ENCODE measurements at places on chromosomes 3 and 15. TPM values are rescaled to one million over a fixed set of nuclear protein-coding genes. Genes with fewer than 3 reads are reported as not detected.

Gene SERINC4
- total RNA-seq, result 0.28 TPM

GRCh38 chr3:42544492-42545283, 37.1 kb downstream of the SEC22C start:
- no peaks in the 10 kb centered on the region for H3K4me1 ChIP-seq
- no peaks in the 10 kb centered on the region for H3K27me3 ChIP-seq
- DNase-seq, result no peak
- H3K36me3 ChIP-seq, result peaks cover 8% of the 10 kb centered on the region
- no peak overlapping the region for H3K27ac ChIP-seq

- no peaks in the 10 kb centered on the region for H3K27me3 ChIP-seq
- no peaks in the 10 kb centered on the region for H3K4me1 ChIP-seq
- H3K27ac ChIP-seq, result no peak overlapping the region
- peaks cover 12% of the 10 kb centered on the region for H3K36me3 ChIP-seq
- no peak for DNase-seq
These were observed 17.9 kb downstream of the KBTBD13 start for GRCh38 chr15:65094294-65094995.

Gene IMPG2
- total RNA-seq, result 0.05 TPM

DNA sequence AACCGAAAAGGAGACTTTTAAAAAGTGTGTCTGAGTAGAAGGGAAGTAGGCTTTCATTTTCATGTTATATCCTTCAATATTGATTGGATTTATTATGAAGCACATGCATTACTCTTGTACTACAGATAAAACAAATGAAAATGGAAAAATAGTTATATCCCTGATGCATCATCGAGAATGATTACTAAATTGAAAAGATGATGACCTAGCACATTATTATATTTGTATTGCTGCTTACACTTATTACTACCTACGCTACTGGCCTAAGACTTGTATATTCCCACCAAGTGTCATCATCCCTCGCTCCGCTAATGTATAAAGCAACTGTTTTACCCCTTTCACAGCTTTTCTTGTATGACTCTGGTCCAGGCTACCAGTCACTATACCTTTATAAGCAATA, 922.4 kb downstream of the DIPK2A start:
- no peaks in the 10 kb centered on the region for H3K36me3 ChIP-seq
- H3K4me1 ChIP-seq, result no peaks in the 10 kb centered on the region
- no peak overlapping the region for H3K4me3 ChIP-seq
- H3K27ac ChIP-seq, result no peak overlapping the region

Gene CFAP92
- 0.37 TPM for total RNA-seq

DNA sequence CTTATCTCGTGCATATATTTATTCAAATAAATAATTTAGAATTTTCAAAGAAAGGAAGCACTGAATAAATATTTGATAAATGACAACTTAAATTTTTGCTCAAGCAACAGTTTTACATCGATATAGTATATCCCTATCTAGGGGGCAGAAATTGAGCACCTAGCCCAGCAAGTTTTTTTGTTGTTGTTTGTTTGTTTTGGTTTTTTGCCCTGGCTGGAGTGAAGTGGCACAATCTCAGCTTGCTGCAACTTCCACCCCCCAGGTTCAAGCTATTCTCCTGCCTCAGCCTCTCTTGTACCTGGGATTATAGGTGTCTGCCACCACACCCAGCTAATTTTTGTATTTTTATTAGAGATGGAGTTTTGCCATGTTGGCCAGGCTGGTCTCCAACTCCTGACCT, 42.4 kb downstream of the OIP5 start:
- no peak for DNase-seq
- H3K4me1 ChIP-seq, result peaks cover 35% of the 10 kb centered on the region
- H3K27me3 ChIP-seq, result no peaks in the 10 kb centered on the region
- no peak overlapping the region for H3K27ac ChIP-seq
- no peak overlapping the region for H3K4me3 ChIP-seq

Gene COL6A5
- not detected for total RNA-seq

GRCh38 chr3:165817160-165817709, 20.0 kb downstream of the BCHE start:
- H3K4me1 ChIP-seq, result no peaks in the 10 kb centered on the region
- no peak overlapping the region for H3K27ac ChIP-seq
- no peak overlapping the region for H3K4me3 ChIP-seq
- H3K36me3 ChIP-seq, result no peaks in the 10 kb centered on the region
- no peak for DNase-seq
- H3K27me3 ChIP-seq, result no peaks in the 10 kb centered on the region

GRCh38 chr3:58035524-58036255, 27.5 kb downstream of the FLNB start:
- DNase-seq, result no peak
- H3K4me3 ChIP-seq, result peak overlapping the region; percentile 51
- peak overlapping the region; percentile 84 for H3K27ac ChIP-seq
- peaks cover 4% of the 10 kb centered on the region for H3K36me3 ChIP-seq
- H3K27me3 ChIP-seq, result no peaks in the 10 kb centered on the region

Gene KLF13
- 127 TPM for total RNA-seq

- no peaks in the 10 kb centered on the region for H3K36me3 ChIP-seq
- H3K27ac ChIP-seq, result no peak overlapping the region
- H3K4me3 ChIP-seq, result no peak overlapping the region
- no peaks in the 10 kb centered on the region for H3K27me3 ChIP-seq
These were observed 539.0 kb downstream of the FGF12 start for GRCh38 chr3:192188218-192188835.

DNA sequence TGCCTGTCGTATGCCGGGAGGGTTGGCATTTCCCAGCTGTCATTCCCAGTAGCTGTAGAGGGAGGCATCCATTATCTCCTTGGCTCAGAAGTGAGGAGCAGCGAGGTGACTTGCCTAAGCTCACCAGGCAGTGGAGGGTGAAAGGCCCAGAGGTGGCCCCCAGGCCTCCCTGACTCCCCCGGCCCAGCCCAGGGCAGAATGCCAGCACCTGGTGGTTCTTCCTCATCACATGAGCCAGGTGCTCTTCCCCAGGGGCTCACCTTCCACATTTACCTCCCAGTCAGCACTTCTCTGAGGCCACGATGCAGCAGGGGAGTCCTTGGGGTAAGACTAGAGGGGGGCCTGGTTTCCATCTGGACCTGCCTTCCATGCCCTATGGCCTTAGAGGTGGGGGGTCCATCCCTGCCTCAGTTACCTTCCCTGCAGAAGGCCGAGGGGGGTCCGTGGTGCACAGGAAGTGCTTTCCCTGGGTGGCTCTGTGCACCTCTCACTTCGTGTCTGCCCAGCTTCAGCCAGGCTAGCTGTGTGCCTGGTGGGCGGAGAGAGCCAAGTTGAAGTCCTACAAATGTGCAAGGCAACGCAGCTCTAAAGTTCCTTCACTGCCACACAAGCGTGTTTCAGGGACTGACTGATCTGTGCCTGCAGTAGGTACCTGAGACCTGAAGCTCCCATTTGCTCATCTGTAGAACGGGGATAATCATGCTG, 70.3 kb upstream of the PLXNA1 start:
- peaks cover 15% of the 10 kb centered on the region for H3K36me3 ChIP-seq
- no peak for DNase-seq
- H3K4me1 ChIP-seq, result peaks cover 49% of the 10 kb centered on the region

- no peaks in the 10 kb centered on the region for H3K4me1 ChIP-seq
- no peaks in the 10 kb centered on the region for H3K36me3 ChIP-seq
- H3K27ac ChIP-seq, result no peak overlapping the region
- H3K27me3 ChIP-seq, result no peaks in the 10 kb centered on the region
- H3K4me3 ChIP-seq, result no peak overlapping the region
- DNase-seq, result no peak
These were observed 33.7 kb upstream of the NOX5 start for GRCh38 chr15:68980786-68981185.

DNA sequence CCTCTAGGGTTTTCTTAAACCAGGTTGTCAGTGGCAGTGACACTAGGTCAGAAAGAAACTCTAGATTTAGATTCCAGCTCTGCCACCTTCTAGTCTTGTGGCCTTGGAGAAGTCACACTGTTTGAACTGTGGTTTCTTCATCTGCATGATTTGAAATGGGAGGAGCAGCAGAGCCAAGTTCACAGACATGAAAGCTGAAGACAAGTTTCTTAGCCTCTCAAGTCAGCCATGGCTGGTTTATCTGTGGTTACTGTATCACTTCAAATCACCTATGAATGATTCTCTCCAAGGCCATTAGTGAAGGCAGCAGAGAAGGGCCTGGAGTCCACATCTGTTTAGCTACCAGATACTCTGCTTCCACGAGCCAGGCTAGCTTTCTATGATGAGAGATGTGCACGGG, 15.6 kb downstream of the CLEC3B start:
- H3K36me3 ChIP-seq, result no peaks in the 10 kb centered on the region
- H3K4me1 ChIP-seq, result peaks cover 41% of the 10 kb centered on the region
- peak; percentile 30 for DNase-seq
- peaks cover 6% of the 10 kb centered on the region for H3K27me3 ChIP-seq
- H3K27ac ChIP-seq, result peak overlapping the region; percentile 42
- no peak overlapping the region for H3K4me3 ChIP-seq

DNA sequence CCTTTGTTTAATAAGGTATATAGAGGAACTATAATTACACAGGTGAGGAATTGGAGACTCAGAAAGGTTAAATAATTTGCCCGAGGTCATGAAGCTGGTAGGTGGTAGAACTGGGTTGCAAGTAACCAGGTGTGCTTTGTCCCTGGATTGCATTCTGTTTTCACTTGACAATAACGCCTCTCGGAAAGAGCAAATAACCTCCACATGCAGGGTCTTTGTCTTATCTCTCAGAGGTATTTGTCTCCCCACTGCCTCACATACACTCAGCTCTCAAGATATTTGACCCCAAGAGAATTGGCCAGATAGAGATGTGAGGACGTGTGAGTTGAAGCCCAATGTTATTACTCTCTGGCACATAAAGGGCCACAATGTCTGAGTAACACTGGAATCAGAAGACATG, 320.9 kb upstream of the ONECUT1 start:
- H3K27me3 ChIP-seq, result no peaks in the 10 kb centered on the region
- no peaks in the 10 kb centered on the region for H3K4me1 ChIP-seq
- no peak overlapping the region for H3K4me3 ChIP-seq
- H3K36me3 ChIP-seq, result no peaks in the 10 kb centered on the region
- no peak overlapping the region for H3K27ac ChIP-seq

Gene CLDN18
- total RNA-seq, result not detected

GRCh38 chr3:140610544-140610943, 67.3 kb upstream of the TRIM42 start:
- H3K4me3 ChIP-seq, result no peak overlapping the region
- H3K4me1 ChIP-seq, result no peaks in the 10 kb centered on the region
- no peak for DNase-seq
- no peak overlapping the region for H3K27ac ChIP-seq

DNA sequence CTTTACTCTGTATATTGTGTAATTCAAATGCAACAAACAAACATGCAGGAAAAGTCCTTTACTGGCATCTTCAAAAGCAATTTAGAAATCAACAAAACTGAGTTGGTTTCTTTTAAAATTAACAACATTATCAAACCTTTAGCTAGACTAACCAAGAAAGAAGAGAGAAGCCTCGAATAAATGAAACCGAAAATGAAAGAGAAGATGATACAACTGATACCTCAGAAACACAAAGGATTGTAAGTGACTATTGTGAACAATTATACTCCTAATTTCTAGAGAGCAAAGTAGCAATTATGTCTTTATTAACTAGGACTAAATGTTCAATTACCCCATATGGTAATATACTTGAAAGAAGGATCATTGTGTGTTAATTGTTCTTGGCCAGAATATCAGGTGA, 49.2 kb upstream of the P3H2 start:
- peaks cover 36% of the 10 kb centered on the region for H3K27me3 ChIP-seq
- no peak overlapping the region for H3K4me3 ChIP-seq
- no peak for DNase-seq
- no peak overlapping the region for H3K27ac ChIP-seq
- peaks cover 13% of the 10 kb centered on the region for H3K4me1 ChIP-seq

GRCh38 chr3:25169151-25169550, 258.9 kb upstream of the RARB start:
- DNase-seq, result no peak
- H3K4me1 ChIP-seq, result no peaks in the 10 kb centered on the region
- no peaks in the 10 kb centered on the region for H3K36me3 ChIP-seq
- H3K27ac ChIP-seq, result no peak overlapping the region
- no peak overlapping the region for H3K4me3 ChIP-seq

DNA sequence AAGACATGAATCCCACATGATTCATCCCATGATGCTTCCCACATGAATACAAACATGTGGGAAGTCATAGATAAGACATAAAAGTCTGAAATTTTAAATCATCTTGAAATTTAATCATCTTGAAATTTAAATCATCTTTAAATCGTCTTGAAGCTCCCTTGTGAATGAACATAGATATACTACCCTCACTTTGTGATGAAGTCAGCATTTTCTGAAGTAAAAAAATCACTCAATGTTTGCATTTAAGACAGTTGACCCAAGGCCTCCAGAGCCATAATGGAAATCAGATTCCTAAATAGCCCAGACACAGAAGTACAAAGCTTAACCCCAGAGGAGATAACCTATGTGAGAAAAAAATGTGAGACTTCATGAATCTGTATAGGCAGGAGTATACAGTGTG, 279.4 kb downstream of the ZBBX start:
- H3K4me3 ChIP-seq, result no peak overlapping the region
- H3K27me3 ChIP-seq, result no peaks in the 10 kb centered on the region
- no peak for DNase-seq
- no peak overlapping the region for H3K27ac ChIP-seq
- H3K4me1 ChIP-seq, result no peaks in the 10 kb centered on the region

DNA sequence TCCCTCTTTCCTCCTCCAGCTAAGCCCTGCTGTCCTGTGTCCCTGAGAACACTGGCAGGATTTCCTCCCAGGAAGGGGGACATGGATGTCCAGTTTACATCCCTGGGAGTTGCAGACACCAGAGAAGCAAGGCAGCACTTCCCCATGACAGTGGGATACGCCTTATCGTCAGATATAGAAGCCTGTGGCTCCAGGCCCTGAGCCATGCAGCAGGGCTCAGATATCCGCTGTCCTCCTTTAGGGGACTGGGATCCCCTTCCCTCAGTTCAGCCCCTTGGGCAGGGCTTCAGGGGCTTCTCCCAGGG, 16.4 kb downstream of the CORO2B start:
- DNase-seq, result no peak
- H3K4me3 ChIP-seq, result no peak overlapping the region
- H3K27ac ChIP-seq, result no peak overlapping the region
- H3K36me3 ChIP-seq, result no peaks in the 10 kb centered on the region

GRCh38 chr3:11379238-11379823, 107.1 kb downstream of the ATG7 start:
- H3K4me1 ChIP-seq, result no peaks in the 10 kb centered on the region
- no peaks in the 10 kb centered on the region for H3K27me3 ChIP-seq
- no peak overlapping the region for H3K27ac ChIP-seq
- no peak overlapping the region for H3K4me3 ChIP-seq

Gene ATP13A5
- total RNA-seq, result not detected

- peaks cover 24% of the 10 kb centered on the region for H3K36me3 ChIP-seq
- peaks cover 2% of the 10 kb centered on the region for H3K4me1 ChIP-seq
- no peak overlapping the region for H3K4me3 ChIP-seq
- no peaks in the 10 kb centered on the region for H3K27me3 ChIP-seq
- no peak overlapping the region for H3K27ac ChIP-seq
These were observed 15.9 kb upstream of the ACAD9 start for GRCh38 chr3:128863560-128863959.

Gene ERC2
- 0.09 TPM for total RNA-seq

Gene NEDD4
- 13.9 TPM for total RNA-seq

Gene PRTG
- 0.83 TPM for total RNA-seq

Gene CADPS
- not detected for total RNA-seq

Gene TAMM41
- 30.6 TPM for total RNA-seq
